ENCODE measurements at places on chromosomes 5 and 9.

- DNase-seq: no peak
These were observed 5.1 kb upstream of the TUT7 start for GRCh38 chr9:86359151-86359879.

GRCh38 chr9:110750272-110750671, 81.7 kb downstream of the MUSK start:
- DNase-seq: no peak

- DNase-seq: no peak
These were observed 192.4 kb downstream of the ARHGEF28 start for GRCh38 chr5:73818357-73818756.

- no peak for DNase-seq
These were observed 75.5 kb downstream of the UNC13B start for GRCh38 chr9:35237311-35237710.
